Activated CD4-positive, alpha-beta T cell treated with anti-CD3 and anti-CD28 coated beads for 36 hours (primary cell): ENCODE measurements at places on chromosomes 1 and 21.
A peak's percentile ranks its signal among the peaks of the same experiment; 100 is the strongest.

DNA sequence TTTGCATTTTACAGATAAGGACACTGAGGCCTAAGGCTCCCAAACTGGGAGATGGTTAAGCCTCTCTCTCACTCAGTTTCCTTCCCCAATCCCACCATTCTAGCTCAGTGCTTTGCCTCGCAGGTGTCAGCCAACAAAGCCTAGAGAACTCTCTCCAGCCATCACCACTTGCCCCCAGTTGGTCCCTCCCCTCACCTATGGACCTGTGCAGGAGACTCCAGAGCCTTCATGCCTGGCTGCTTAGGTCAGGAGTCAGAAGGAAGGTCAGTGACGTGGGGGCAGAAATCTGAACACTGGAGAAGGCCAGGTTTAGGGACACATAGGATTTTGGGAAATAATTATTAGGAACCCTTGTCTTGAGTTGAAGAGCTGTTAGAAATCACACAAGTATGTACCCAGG is 295.3 kb downstream of the PTPRU start:
- H3K4me1 ChIP-seq: no peaks in the 10 kb centered on the region
- no peaks in the 10 kb centered on the region for H3K36me3 ChIP-seq
- H3K4me3 ChIP-seq: no peak overlapping the region
- no peak for DNase-seq

- H3K27ac ChIP-seq: no peak overlapping the region
- DNase-seq: no peak
- H3K4me1 ChIP-seq: peaks cover 6% of the 10 kb centered on the region
- H3K4me3 ChIP-seq: no peak overlapping the region
Measured at GRCh38 chr1:42971841-42972291, 13.2 kb upstream of the SLC2A1 start.

DNA sequence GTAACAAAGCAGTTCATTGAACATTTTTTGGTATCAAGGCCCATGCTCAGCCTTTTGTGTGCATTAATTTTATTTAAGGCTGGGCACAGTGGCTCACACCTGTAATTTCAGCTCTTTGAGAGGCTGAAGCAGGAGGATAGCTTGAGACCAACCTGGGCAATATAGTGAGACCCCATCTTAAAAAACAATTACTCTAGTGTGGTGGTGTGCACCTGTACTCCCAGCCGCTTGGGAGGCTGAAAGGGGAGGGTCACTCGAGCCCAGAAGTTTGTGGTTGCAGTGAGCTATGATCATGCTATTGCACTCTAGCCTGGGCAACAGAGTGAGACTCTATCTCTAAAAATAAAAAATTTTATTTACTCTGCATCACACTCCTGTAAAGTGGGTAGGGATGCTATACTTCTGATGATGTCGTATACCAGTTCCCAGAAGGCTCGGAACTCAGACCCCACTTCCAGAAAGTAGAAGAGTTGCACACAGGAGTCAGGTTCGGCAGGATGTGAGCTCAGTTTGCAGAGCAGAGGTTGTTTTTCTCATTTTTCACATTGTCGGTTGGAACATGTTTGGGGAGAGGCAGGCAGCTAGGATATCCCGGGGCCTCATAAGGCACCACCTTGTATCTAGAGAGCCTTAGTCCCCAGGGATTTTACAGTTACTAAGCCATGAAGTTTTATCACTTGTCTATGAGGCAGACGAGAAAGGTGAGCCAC is 144.6 kb downstream of the GALNT2 start:
- H3K4me1 ChIP-seq: peaks cover 53% of the 10 kb centered on the region
- H3K36me3 ChIP-seq: peaks cover 29% of the 10 kb centered on the region
- H3K27ac ChIP-seq: peak overlapping the region; percentile 17

DNA sequence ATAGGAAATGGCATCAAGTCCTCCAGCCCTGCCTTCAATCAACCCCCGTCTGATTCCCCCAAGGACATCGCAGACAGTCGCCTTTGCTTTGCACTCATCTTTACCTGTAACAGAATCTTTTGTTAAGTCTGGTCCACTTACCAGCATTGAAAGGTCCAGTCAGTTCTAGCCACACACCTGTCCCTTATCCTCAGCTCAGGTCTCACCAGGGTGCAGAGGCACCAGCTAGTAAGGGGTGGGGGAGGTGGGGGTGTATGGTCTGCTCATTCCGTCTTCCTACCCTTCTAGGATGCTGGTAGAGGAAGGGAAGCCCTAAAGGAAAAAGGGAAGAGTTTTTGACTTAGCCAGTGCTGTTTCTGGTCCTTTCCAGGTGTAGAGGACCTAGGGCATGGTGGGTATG is 427.7 kb downstream of the MATN1 start:
- H3K27me3 ChIP-seq: peaks cover 17% of the 10 kb centered on the region
- no peaks in the 10 kb centered on the region for H3K36me3 ChIP-seq
- no peak overlapping the region for H3K4me3 ChIP-seq

- no peak overlapping the region for H3K4me3 ChIP-seq
- no peaks in the 10 kb centered on the region for H3K4me1 ChIP-seq
- DNase-seq: no peak
- H3K27ac ChIP-seq: no peak overlapping the region
- H3K36me3 ChIP-seq: no peaks in the 10 kb centered on the region
- H3K27me3 ChIP-seq: peaks cover 4% of the 10 kb centered on the region
Measured at GRCh38 chr21:40938611-40939010, 91.7 kb upstream of the DSCAM start.

- H3K4me1 ChIP-seq: peaks cover 11% of the 10 kb centered on the region
- H3K4me3 ChIP-seq: no peak overlapping the region
- no peak overlapping the region for H3K27ac ChIP-seq
- H3K36me3 ChIP-seq: peaks cover 64% of the 10 kb centered on the region
Measured at GRCh38 chr1:19220991-19221390, 10.9 kb upstream of the UBR4 start.

DNA sequence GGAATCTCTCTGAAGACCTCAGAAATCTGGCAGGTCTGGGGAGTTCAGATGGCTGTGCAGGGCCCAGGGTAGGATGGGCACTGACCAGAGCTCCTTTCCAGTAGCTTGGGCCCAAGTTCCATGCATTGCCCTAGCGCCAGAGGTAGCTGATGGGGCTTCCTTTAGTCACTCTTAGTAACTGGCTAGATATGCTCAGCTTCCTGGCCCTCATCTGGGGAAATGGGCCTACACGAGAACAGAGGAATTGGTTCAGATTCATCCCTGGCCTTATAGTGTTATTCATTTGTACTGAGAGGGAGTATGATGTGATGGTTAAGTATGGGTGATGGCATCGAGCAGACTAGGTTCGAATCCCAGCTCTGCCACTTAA is 15.5 kb upstream of the PSMB2 start:
- no peak overlapping the region for H3K27ac ChIP-seq
- H3K4me1 ChIP-seq: no peaks in the 10 kb centered on the region
- H3K27me3 ChIP-seq: peaks cover 4% of the 10 kb centered on the region
- H3K4me3 ChIP-seq: no peak overlapping the region
- no peaks in the 10 kb centered on the region for H3K36me3 ChIP-seq

DNA sequence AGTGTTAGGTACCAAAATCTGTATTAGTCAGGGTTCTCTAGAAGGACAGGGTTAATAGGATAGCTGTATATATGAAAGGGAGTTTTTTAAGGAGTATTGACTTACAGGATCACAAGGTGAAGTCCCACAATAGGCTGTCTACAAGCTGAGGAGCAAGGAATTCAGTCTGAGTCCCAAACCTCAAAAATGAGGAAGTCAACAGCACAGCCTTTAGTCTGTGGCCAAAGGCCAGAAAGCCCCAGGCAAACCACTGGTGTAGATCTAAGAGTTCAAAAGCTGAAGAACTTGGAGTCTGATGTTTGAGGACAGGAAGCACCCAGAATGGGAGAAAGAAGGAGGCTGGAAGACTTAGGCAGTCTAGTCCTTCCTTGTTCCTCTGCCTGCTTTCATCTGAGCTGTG is 487.5 kb upstream of the CHRM3 start:
- no peaks in the 10 kb centered on the region for H3K27me3 ChIP-seq
- no peak overlapping the region for H3K27ac ChIP-seq
- no peak for DNase-seq
- no peaks in the 10 kb centered on the region for H3K36me3 ChIP-seq
- no peaks in the 10 kb centered on the region for H3K4me1 ChIP-seq

DNA sequence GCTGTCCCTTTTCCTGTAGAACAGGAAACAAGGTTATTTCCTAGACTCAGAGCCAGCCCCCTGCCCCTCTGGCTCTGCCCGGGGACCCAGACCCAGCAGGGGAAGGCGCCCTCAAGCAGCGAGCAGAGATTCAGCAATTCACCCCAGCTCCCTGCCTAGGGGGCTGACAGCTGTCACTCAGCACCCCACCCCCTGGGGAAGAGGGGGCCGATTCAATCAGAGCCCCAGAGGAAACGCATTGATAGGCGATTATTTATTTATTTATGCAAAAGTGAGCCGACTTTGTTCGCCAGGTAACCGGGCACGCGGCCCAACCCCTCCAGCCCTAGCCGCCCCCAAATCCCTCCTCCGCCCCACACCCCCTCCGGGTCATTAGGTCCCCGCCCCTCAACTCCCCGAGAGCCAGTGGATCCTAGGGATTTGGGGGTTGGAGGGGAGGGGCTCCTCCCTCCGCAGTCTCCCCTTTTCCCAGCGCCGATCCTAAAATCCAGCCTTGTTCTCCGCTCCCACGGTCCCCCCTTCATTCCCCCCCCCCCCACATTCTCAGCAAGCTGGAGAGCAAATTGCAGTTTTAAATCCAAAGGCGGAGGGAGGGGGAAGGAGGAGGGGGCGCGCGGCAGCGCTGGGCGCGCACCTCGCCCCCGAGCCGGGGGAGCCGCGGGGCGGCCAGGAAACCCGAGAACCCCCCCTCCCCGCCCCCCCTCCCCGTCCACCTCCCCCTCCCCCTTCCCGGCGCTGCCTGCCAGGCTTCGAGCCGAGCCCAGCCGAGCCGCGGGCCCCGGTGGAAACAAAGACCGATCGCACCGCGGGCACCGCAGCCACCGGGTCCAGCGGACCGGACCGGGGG is 1.3 kb downstream of the AHDC1 start:
- DNase-seq: peak; percentile 63
- no peaks in the 10 kb centered on the region for H3K27me3 ChIP-seq
- peak overlapping the region; percentile 57 for H3K27ac ChIP-seq
- peak overlapping the region; percentile 91 for H3K4me3 ChIP-seq

DNA sequence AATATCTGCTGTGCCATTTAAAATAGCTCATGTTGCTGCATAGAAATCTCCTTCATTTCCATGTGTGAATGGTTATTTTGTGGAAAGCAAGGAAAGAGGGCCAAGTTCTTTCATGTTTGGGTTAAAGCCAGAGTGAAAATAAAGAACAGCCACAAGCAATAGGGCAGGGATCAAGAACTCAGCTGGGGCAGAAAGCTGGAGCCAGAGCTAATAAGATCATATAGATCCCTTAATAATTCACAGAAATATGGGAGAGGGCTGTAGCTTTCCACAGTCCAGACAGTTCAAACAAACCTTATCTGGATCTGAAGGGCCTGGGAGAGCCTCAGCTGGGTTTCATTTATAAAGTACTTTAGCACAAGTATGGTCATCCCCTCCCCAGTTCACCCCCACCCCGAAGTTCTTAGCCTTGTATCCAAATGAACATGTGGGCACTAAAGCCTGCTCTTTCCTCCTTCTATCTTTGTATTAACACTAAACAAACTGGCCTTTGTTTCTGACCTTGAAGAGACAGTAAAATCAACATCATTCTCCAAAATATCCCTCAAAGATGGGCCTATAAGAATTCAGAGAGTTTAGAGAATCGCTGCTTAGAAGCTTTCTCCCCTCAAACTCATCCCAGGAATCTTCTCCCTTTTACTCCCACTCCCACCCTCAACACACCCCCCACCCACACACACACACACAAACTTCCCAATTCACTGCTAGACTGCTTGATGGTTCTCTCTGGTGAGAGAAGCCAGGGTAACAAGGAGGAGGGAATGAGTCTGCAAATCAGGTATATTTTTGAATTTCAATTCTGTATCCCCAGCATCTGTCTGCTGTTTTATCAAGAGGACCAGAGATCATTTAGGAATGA is 41.7 kb downstream of the UTP25 start:
- H3K36me3 ChIP-seq: no peaks in the 10 kb centered on the region
- H3K27me3 ChIP-seq: peaks cover 27% of the 10 kb centered on the region
- H3K27ac ChIP-seq: no peak overlapping the region
- no peak for DNase-seq

DNA sequence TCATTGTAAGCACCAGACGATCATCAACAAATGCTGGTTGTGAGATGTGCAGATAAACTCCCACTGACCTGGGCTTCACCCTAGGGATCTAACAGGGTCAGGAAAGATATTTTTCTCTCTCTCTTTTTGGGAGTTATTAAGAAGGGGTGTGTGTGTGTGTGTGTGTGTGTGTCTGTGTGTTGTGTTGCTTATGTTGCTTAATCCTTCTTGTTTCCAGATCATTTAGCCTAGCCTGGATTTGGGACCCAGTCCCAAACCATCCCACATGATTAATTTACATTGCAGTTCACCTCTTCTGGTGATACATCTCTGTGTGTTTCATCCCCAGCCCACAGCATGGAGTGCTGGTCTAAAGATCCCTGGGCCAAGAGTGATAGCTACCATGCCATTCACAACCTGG is 122.8 kb upstream of the IPO9 start:
- H3K27ac ChIP-seq: no peak overlapping the region
- H3K36me3 ChIP-seq: no peaks in the 10 kb centered on the region
- DNase-seq: no peak
- no peaks in the 10 kb centered on the region for H3K27me3 ChIP-seq
- no peak overlapping the region for H3K4me3 ChIP-seq

- no peak overlapping the region for H3K4me3 ChIP-seq
- no peak for DNase-seq
- H3K36me3 ChIP-seq: peaks cover 6% of the 10 kb centered on the region
- H3K27me3 ChIP-seq: no peaks in the 10 kb centered on the region
- H3K27ac ChIP-seq: no peak overlapping the region
Measured at GRCh38 chr1:231028682-231029081, 11.4 kb downstream of the FAM89A start.

- no peak overlapping the region for H3K4me3 ChIP-seq
- peaks cover 74% of the 10 kb centered on the region for H3K27me3 ChIP-seq
- H3K4me1 ChIP-seq: peaks cover 48% of the 10 kb centered on the region
- no peak for DNase-seq
- H3K36me3 ChIP-seq: no peaks in the 10 kb centered on the region
Measured at GRCh38 chr21:36706482-36706852, 7.6 kb downstream of the SIM2 start.

DNA sequence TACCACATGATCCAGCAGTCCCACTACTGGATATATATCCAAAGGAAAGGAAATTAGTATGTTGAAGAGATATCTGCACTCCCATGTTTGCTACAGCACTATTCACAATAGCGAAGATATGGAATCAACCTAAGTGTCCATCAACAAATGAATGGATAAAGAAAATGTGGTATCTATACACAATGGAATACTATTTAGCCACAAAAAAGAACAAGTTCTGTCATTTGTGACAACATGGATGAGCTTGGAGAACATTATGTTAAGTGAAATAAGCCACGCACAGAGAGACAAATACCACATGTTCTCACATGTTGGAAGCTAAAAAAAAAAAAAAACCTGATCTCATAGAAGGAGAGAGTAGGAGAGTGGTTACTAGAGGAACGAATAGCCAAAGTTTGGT is 17.7 kb downstream of the ATPAF1 start:
- H3K4me1 ChIP-seq: peaks cover 25% of the 10 kb centered on the region
- no peak overlapping the region for H3K27ac ChIP-seq
- H3K27me3 ChIP-seq: no peaks in the 10 kb centered on the region
- no peak overlapping the region for H3K4me3 ChIP-seq
- no peak for DNase-seq
- peaks cover 48% of the 10 kb centered on the region for H3K36me3 ChIP-seq
